ENCODE measurements at places on chromosomes 2 and 18. TPM values are rescaled to one million over a fixed set of nuclear protein-coding genes. Genes with fewer than 3 reads are reported as not detected.

The MC5R gene
- 0.56 TPM for total RNA-seq

GRCh38 chr18:30595942-30596341, 446.6 kb downstream of the DSC3 start:
- H3K36me3 ChIP-seq = no peaks in the 10 kb centered on the region
- no peaks in the 10 kb centered on the region for H3K27me3 ChIP-seq
- DNase-seq = no peak
- peak overlapping the region; percentile 90 for H3K27ac ChIP-seq

- no peak for DNase-seq
- H3K27ac ChIP-seq = no peak overlapping the region
- peaks cover 6% of the 10 kb centered on the region for H3K36me3 ChIP-seq
- H3K4me1 ChIP-seq = peaks cover 3% of the 10 kb centered on the region
- no peak overlapping the region for H3K4me3 ChIP-seq
Measured at GRCh38 chr2:23448906-23449305, 63.9 kb downstream of the KLHL29 start.

GRCh38 chr18:13183790-13184189, 34.8 kb upstream of the LDLRAD4 start:
- DNase-seq = no peak
- H3K36me3 ChIP-seq = no peaks in the 10 kb centered on the region
- H3K4me1 ChIP-seq = peaks cover 3% of the 10 kb centered on the region
- H3K27ac ChIP-seq = no peak overlapping the region
- peak overlapping the region; percentile 81 for H3K4me3 ChIP-seq

- no peak overlapping the region for H3K27ac ChIP-seq
- peaks cover 39% of the 10 kb centered on the region for H3K36me3 ChIP-seq
- H3K4me1 ChIP-seq = no peaks in the 10 kb centered on the region
Measured at GRCh38 chr2:53708988-53709387, 58.6 kb upstream of the CHAC2 start.
